ENCODE measurements at places on chromosomes 4 and X.

GRCh38 chr4:150680651-150681050, 98.7 kb downstream of the MAB21L2 start:
- DNase-seq, result no peak

DNA sequence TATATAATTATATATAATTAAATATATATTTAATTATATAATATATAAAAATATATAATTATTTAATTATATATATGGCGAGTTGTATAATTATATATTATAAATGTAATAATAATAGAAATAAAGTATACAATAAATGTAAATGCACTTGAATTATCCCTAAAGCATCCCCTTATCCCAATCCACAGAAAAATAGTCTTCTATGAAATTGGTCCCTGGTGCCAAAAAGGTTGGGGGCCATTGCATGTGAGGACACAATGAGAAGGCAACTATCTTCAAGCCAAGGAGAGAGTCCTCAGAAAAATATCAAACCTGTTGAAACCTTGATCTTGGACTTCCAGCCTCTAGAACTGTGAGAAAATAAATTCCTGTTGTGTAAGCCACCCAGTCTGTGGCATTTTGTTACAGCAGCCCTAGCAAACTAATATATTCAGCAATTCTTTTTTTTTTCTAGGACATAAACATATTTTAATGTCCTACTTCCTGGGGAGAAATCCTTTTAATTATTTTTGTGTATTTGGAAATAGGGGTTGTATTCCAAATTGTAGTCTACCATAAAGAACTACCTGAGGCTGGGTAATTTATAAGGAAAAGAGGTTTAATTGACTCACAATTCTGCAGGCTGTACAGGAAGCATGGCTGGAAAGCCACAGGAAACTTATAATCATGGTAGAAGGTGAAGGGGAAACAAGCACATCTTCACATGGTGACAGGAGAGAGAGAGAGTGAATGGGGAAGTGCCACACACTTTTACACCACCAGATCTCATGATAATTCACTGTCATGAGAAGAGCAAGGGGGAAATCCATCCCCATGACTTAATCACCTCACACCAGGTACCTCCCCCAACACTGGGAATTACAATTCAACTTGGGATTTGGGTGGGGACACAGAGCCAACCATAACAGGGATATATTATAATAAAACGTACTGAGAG, 22.9 kb upstream of the CXCL2 start:
- DNase-seq, result no peak

GRCh38 chrX:69268611-69269010, 103.4 kb upstream of the PJA1 start:
- DNase-seq, result no peak

GRCh38 chrX:101659601-101660063, at the start of gene ARMCX2:
Gene ARMCX2, minus strand, starts transcription at chrX:101659850. Its CDS starts 2,262 bp downstream, at chrX:101657588.
- peak; percentile 22 for DNase-seq

GRCh38 chr4:183522821-183523220, 18.0 kb downstream of the ING2 start:
- DNase-seq, result no peak

DNA sequence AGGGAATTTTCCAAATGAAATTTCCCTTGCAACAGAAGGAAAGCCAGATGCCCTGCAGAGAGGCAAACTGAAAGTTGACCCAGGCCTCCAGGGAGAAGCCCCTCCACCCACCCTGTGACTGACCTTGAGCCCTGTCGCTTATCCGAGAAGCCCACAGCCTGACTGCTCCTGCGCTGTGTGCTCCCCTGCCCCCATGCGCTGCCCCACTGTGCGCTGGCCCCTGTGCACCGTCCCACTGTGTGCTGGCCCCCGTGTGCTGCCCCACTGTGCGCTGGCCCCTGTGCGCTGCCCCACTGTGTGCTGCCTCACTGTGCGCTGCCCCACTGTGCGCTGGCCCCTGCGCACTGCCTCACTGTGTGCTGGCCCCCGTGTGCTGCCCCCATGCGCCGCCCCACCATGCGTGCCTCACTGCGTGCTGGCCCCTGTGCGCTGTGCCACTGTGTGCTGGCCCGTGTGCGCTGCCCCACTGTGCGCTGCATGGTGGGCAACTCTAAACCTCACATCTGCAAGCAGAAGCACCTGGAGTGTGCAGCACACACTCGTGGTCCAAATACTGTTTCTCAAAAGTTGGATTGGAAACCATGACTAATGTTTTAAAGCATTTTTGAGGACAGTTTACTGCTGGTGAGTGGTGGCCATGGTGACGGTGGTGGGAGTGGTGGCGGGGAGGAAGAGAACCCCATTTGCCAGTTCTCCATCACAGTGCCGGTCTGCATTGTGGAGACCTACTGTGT, 8.3 kb upstream of the GRPEL1 start:
- no peak for DNase-seq

DNA sequence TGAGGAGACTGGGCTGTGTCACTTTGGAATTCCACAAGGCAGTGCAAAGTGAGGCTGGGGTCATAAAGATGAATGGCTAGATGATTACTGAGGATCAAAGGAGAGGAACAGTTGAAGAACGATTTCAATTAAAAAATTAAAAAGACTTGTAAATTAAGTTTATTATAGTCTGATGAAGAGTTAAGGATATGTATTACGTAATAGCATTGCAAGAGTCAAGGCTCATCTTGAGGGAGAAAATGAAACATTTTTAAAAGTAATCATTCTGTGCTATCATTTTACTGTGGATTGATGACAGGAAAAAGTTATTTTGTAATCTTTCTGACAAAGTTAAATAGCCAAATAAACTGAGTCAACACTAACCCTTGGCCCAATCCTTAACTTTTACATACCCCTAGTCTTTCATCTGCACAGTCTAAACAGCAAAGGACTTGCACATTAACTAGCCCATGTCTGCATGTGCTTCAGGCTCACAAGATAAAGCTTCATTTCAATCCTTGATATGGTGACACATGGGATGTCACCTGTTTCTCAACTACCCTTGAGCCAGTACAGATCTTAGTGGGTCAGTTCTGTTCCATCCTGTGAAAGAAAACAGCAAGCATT, 465.5 kb upstream of the CTSO start:
- no peak for DNase-seq

Measured in CD4-positive, alpha-beta T cell treated with Interleukin-6 for 4 hours (primary cell).